Activated CD4-positive, alpha-beta T cell treated with anti-CD3 and anti-CD28 coated beads for 24 hours (primary cell): ENCODE measurements at places on chromosomes 16 and 17.

DNA sequence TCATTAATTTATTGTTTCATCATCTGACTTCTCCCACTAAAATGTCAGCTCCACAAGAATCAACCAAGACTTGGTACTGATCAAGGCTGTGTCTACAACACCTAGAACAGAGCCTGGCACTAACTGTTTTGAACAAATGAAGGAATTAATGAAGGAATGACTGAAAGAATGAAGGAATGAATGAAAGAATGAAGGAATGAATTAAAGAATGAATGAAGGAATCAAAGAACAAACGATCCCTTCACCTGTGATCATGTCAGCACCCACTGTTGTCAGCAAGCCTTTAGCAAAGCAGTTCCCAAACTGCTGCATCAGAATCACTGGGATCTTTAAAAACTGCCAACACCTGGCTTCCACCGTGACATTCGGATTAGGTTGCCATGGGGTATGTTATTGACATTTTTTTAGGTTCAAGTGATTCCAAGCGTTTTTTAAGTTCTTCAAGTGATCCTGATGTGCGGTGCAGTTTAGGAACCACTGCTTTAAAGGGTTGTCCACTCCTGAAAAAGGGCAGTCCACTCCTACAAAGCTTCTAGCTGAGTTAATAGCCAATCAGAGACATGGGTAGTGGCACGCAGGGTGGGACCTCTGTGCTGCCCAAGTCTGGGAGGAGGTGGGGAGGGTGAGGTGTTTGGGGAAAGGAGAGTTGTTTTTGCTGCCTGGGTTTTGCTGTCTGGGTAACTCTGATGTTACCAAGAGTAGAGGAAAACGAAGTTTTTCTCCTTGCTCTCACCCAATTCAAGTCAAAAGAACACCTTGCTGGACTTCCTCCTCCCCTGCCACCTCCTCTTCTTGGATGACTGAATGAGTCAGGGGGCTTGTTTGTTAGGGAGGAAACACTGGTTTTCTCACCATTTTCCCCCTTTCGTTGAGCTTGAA, 89.7 kb downstream of the RAB11FIP4 start:
- no peak for DNase-seq

- DNase-seq, result no peak
Observed at GRCh38 chr17:55601874-55602364, 90.7 kb upstream of the SMIM36 start.

- no peak for DNase-seq
Observed at GRCh38 chr17:81207610-81208581, 14.9 kb downstream of the CEP131 start.

DNA sequence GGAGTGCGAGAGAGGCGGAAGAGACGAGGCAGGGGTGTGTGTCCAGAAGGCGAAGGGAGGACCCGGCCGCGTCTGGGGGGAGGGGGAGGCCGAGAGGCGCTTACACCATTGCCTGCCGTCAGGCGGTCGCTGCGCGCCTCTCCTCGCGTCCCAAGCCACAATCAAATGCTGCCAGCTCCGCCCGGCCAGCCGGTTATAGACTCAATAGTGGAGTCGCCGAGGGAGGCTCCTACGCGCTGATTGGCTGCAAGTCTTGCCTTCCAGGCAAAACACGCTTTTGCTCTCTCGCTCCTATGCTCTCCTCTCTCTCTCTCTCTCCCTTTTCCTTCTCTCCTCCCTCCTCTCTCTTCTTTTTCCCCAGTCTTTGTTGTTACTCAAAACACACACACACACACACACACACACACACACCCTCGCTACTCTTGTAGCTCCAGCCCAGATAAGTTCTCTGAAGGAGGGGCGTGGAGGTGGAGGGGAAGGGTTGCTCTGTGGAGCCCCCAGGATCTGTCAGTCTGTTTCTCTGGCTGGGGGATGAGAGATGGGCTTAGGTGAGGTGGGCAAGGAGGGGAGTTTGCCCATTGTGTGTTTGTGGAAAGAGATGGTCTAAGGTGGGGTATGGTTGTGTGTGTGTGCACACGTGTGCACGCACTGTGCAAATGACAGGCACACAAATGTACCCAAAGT, at the start of gene DLX3:
TSS of gene DLX3 (minus strand) at position 170 of the 684 bp plus-strand sequence. CDS start 226 bp downstream, outside the sequence.
- no peak for DNase-seq

GRCh38 chr17:47615766-47616424, 33.8 kb upstream of the KPNB1 start:
- DNase-seq, result no peak

DNA sequence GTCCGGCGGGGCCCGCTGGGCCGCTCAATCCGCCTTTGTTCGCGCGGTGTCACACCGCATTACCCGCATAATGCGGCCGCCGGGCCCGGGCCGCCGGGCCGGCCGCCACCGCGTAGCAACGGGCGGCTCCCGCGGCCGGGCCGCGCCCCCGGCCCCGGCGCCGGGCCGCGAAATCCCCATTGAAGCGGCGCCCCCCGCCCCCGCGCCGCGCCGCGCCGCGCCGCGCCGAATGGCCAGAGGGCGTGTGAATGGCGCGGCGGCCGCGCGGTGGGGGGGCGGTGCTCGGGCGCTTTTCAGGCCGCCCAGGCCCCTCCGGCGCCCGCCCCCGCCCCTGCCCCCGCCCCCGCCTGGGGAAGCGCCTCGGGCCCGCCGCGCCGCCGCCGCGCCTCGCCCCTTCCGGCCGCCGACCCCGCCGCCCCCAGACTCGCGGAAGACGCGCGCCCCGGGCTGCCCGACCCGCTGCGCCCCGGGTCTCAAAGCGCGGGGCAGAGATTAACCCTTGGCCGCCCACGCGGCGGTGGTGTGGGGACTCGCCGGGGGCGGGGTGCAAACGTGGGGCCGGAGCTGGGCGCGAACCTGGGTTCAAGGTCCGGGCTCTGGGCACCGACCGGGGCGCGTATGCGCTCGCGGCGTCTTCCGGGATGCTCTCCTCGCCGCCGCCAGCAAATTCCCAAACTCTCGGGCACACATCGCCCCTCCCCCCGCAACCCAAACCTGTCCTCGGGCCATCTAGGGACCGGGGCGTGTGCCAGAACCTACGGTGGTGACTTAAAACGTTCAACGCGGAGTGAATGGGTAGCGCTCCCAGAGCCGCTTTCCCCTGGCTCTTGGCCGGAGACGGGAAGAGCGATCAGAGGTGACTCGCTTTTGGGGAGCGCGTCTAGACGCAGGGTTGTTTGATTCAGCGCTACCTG, 46.7 kb downstream of the WNT3 start:
- no peak for DNase-seq

- no peak for DNase-seq
Observed at GRCh38 chr16:28187595-28188004, 24.2 kb downstream of the XPO6 start.

GRCh38 chr17:80279895-80280294, 19.2 kb downstream of the RNF213 start:
- DNase-seq, result no peak

DNA sequence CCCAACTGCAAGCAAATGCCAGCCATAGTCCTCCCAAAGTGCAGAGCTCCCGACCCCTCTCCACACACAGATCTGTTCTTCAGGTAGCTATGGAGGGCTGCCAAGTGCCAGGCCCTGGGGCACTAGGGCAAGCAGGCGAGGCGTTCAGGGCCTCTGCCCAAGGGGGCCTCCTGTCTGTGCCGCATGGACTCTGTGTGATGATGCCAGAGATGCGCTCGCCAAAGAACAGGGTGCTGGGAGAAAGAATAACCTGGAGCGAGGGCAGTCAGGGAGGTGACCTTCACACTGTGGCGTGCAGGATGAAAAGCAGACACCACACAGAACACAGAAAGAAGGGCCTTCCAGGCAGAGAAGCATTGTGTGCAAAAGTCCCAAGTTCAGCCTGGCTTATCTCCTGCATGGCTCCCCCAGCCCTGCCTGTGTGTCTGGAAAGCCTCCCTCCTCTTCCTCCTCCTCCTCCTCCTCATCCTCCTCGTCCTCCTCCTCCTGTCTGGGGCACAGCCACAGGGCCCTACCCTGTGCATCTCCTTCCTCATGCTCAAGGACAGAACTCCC, 44.2 kb downstream of the PEMT start:
- no peak for DNase-seq

GRCh38 chr17:65551267-65552040, 10.0 kb downstream of the AXIN2 start:
- no peak for DNase-seq

DNA sequence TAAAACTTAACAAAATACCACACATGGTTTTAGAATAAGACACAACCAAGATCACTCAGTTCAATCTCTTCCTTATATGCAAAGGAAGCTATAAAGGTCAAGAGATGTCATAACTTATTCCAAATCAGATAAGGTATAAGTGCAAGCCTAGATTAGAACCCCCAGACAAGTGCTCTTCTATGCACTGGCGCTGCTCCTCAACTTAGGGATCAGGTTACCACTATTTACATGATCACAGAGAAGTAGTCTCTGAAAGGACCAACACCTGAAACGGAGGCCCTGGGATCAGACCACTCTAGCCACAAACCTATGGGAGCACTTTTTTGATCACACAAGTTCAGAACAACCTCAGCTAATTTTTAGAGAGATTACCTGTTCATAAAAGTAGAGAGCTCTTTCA, 16.6 kb downstream of the COPS3 start:
- no peak for DNase-seq

DNA sequence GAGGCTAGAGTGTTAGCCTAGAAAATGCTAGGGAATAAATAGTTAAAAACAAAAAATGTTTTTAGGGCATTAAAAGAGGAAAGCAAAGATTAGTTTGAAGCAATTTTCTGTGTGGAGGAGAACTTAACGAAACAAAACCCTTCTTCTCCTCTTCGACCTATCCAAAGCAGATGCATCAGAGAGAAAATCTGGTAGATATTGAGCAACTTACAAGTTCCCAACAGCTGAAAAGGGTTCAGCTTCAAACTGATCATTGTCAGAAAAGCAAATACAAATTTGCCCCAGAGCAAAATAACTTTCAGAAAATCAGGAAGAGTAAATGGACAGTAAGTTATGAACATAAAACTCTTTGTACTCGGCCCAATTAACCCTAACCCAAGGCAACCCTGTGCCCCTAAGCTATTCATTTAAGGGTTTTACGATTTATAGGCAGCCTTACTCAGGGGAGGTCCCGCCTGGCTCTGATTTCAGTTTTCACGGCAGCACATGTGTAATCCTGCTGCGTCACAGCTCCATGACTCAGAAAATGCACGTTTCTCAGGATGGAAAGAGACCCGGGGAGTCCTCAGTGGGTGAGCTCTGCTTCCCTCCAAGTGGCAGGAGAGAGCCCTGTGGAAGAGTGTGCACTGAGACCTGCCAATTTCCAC, 405.7 kb upstream of the SALL1 start:
- DNase-seq, result no peak

DNA sequence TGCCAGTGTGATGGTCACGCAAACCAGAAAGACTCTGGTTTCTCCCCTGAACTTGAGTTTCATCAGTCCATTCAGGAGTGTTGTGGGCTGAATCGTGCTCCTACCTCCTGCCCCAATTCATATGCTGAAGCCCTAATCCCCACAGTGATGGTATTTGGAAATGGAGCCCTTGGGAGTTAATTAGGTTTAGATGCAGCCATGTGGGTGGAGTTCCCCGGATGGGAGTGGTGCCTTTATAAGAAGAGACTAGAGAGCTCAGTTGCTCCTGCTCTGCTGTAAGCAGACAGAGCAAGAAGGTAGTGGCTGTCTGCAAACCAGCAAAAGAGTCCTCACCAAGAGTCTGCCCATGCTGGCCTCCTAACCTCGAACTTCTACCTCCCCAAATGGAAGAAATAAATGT, 160.3 kb upstream of the DYNLRB2 start:
- DNase-seq, result no peak

- no peak for DNase-seq
Observed at GRCh38 chr16:9568261-9568660, 476.8 kb downstream of the HAPSTR1 start.

GRCh38 chr16:59169168-59169567, 435.1 kb upstream of the GOT2 start:
- DNase-seq, result no peak

DNA sequence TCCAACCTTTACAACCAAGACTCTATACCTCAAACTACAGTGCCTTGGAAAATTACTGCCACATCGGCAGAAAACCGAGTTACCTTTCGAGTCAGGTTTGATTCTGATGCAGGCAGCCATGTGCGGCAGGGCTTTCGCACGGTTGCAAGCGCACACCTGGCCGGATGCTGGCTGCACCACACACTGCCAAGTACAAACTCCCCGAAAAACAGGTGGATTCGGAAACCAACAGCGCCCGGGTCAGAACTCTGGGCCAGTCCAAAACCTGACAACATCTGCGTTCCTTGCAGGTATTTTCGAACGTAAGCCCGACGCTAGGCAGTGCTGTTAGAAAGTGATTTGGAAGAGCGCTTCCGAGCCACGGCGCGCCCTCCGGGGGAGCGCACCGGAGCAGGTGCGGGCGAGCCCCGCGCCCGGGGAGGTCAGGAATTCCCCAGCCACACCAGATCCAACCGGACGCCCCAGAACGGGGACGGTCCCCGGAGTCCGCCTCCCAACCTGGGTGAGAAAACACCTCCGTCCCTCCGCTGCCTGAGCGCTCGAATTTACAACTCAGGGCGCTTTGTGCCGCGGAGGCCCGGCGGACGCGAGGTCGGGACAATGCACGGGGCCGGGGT, 1.2 kb downstream of the USP7 start:
- no peak for DNase-seq

GRCh38 chr17:65438708-65439294, 122.6 kb downstream of the AXIN2 start:
- no peak for DNase-seq

- DNase-seq, result no peak
Observed at GRCh38 chr17:30237296-30238002, 2.0 kb upstream of the SLC6A4 start.

DNA sequence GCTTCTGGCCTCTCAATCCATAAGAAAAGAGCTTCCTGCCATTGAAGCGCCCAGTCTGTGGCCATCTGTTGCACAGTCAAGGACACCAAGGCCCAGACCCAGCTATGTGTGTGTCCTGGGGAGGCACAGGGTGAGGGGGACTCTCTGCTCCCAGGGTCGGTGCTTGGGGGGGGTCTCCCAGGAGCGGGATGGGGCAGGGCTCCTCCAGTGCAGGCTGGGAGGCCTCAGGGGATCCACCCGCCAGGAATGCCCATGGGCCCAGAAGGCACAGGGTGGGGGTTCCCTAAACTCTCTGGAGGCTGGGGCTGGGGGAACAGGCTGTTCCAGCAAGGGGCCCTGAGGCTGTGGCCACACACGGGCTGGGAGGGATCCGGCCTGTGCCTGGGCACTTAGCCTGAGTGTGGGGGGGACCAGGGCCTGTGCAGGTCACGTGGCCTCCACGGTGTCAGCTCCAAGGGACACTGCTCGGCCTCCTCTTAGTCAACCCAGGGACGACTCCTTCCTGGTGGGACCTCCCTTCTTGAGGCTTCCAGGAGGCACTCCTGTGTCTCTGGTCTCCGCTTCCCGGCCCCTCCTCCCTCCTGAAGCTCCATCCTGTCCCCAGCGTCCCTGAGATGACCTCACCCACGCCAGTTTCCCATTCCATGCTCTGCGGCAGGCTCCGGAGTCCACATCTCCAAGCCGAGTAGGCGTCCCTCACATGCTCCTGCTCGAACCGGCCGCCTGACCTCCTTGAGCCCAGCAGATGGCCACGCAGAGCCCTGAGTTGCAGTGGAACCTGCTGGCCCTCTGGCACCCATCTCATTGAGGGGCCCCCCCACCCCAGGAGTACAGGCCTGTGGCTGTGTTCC, 23.1 kb upstream of the BAHCC1 start:
- no peak for DNase-seq
